ENCODE measurements at places on chromosomes 13 and 19.

- no peak overlapping the region for H3K4me3 ChIP-seq
- no peaks in the 10 kb centered on the region for H3K27me3 ChIP-seq
- H3K4me1 ChIP-seq: peaks cover 13% of the 10 kb centered on the region
- no peak overlapping the region for H3K27ac ChIP-seq
- DNase-seq: no peak
- H3K36me3 ChIP-seq: no peaks in the 10 kb centered on the region
Measured at GRCh38 chr13:37651891-37652290, 53.3 kb upstream of the POSTN start.

DNA sequence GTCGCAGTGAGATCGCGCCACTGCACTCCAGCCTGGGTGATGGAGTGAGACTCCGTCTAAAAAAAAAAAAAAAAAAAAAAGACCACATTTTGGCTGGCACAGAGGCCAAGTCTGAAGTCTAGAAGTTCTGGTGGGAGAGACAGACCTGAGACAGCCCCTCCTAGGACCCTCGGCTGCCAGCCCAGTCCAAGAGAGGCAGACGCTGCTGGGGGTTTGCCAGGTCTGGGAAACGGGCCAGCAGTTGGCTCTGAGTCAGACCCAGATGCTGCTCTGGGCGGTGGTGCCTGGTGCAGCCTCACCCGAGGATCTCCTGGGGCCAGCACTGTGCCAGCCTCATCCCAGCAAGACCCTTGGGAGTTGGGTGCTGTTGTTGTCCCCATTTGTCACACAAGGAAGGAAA is 5.8 kb downstream of the FCHO1 start:
- H3K36me3 ChIP-seq: no peaks in the 10 kb centered on the region
- H3K4me1 ChIP-seq: no peaks in the 10 kb centered on the region
- H3K4me3 ChIP-seq: no peak overlapping the region

DNA sequence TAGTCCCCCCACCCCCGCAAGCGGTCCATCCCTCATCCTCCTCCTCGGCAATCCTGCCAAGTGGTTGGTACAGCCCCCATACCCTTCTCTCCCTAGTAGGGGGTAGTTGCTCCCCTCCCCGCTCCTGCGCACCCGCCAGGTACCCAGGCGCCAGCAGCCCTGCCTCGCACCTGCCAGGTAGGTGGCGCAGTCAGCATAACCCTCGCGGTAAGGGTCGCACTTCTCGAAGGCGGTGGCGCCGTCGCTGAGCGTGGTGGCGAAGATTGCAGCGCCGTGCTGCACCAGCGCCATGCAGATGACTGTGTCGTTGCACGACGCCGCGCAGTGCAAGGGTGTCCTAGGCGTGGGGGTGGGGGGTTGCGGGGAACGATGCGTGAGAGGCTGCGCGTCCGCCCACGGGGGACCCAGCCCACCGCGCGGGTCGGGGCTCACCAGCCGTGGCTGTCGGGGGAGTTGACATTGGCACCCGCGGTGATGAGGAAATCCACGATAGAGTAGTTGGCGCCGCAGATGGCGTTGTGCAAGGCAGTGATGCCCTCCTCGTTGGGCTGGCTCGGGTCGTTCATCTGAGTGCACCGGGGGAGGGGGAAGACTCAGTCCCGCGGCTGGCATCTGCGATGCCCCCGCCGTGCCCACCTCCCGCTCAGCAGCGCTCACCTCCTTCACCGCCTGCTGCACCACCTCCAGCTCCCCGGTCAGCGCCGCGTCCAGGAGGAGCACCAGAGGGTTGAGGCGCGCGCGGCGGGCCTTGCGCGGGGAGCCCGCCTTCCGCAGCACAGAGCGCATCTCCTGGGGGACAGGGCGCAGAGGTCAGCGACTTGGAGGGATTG is 15.2 kb upstream of the ERCC2 start:
- H3K4me3 ChIP-seq: no peak overlapping the region
- peaks cover 11% of the 10 kb centered on the region for H3K27me3 ChIP-seq
- H3K4me1 ChIP-seq: no peaks in the 10 kb centered on the region
- no peak for DNase-seq

DNA sequence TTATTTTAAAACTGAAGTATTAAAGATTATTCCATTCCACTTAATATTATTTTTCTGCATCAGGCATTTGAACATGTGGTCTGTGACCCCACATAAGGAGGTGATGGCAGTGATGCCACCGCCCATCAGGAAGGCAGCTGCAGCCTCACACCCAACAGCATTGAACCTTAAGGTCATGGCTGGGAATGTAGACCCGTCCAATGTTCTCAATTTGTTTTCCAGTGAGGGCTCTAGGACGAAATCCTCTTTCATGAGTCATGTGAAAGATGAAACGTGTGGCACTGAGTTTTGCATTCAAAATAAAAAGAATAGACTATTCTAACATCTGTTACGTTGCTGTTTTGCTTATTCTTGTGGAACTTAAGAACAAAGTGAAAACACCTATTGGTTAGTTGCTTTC is 74.5 kb upstream of the ANKRD10 start:
- no peaks in the 10 kb centered on the region for H3K4me1 ChIP-seq
- H3K27ac ChIP-seq: no peak overlapping the region

DNA sequence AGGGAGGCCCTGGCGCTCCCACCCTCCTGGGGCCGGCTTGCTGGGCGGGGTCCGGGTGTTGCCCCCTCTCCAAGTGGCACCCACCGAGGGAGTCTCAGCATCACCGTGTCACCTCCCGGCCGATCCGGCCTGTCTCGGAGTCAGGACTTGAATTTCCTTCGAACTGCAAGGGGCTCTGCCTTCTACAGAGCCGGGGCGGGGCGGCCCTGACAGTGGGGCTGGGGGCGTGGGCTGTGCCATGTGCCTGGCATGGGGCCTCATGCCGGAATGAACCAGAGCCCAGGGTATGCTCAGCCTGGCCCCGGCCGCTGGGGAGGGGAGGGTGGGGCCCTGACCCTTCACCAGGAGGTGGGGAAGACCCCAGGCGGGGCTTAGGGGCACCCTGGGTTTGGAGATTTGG is 47.0 kb upstream of the TCF3 start:
- no peak overlapping the region for H3K27ac ChIP-seq
- H3K27me3 ChIP-seq: peaks cover 49% of the 10 kb centered on the region
- H3K36me3 ChIP-seq: no peaks in the 10 kb centered on the region
- H3K4me1 ChIP-seq: no peaks in the 10 kb centered on the region
- DNase-seq: no peak
- H3K4me3 ChIP-seq: no peak overlapping the region

GRCh38 chr19:50716178-50717025 is 3.2 kb downstream of the SHANK1 start:
- no peak overlapping the region for H3K27ac ChIP-seq
- peaks cover 11% of the 10 kb centered on the region for H3K4me1 ChIP-seq
- no peak for DNase-seq
- peaks cover 76% of the 10 kb centered on the region for H3K27me3 ChIP-seq

- no peak for DNase-seq
- no peaks in the 10 kb centered on the region for H3K4me1 ChIP-seq
- H3K27me3 ChIP-seq: no peaks in the 10 kb centered on the region
- no peak overlapping the region for H3K4me3 ChIP-seq
- no peak overlapping the region for H3K27ac ChIP-seq
- peaks cover 1% of the 10 kb centered on the region for H3K36me3 ChIP-seq
Measured at GRCh38 chr13:103607995-103608394, 541.8 kb upstream of the SLC10A2 start.

DNA sequence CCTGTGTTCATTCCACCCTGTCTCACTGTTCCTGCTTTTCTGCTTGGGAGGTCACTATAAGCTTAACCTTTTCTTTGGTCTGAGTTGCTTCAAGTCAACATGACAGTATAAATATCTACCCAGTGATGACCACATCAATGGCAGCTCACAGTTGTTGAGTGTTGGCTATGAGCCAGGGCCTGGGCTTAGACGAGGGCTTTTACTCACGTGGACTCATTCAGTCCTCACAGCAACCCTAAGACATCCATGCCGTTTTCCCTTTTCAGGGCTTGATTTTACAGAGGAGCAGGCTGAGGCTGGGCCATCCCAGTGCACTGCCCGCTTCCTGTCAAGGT is 10.2 kb upstream of the CCDC97 start:
- no peak overlapping the region for H3K4me3 ChIP-seq
- peak overlapping the region; percentile 4 for H3K27ac ChIP-seq
- H3K4me1 ChIP-seq: no peaks in the 10 kb centered on the region
- no peaks in the 10 kb centered on the region for H3K27me3 ChIP-seq
- DNase-seq: no peak
- peaks cover 48% of the 10 kb centered on the region for H3K36me3 ChIP-seq

GRCh38 chr13:26971990-26972887 is 199.4 kb downstream of the USP12 start:
- peaks cover 14% of the 10 kb centered on the region for H3K4me1 ChIP-seq
- H3K27me3 ChIP-seq: peaks cover 24% of the 10 kb centered on the region
- H3K27ac ChIP-seq: no peak overlapping the region
- H3K4me3 ChIP-seq: no peak overlapping the region
- DNase-seq: no peak

GRCh38 chr13:49533591-49534269 is 38.0 kb downstream of the PHF11 start:
- DNase-seq: no peak
- H3K27me3 ChIP-seq: no peaks in the 10 kb centered on the region
- peaks cover 32% of the 10 kb centered on the region for H3K36me3 ChIP-seq
- no peak overlapping the region for H3K27ac ChIP-seq
- no peak overlapping the region for H3K4me3 ChIP-seq

DNA sequence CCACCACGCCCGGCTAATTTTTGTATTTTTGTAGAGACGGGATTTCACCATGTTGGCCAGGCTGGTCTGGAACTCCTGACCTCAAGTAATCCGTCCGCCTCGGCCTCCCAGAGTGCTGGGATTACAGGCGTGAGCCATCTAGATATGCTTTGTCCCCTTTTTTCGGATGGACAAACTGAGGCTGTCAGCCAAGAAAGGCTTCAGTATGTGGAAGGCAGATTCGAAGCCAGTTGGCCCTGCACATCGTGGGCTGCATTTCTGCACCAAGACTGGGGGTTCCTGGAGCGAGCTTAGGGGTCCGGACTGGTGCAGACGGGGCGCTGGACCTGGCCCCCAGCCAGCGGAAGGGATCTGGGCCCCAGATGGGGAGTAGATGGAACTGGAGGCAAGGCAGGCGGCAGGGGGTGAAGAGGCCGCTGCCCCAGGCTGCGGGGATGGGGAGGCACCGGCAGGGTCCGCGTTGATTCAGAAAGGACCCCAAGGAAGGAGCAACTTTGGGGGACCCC is 9.7 kb upstream of the JUND start:
- DNase-seq: no peak
- H3K36me3 ChIP-seq: no peaks in the 10 kb centered on the region
- peaks cover 57% of the 10 kb centered on the region for H3K4me1 ChIP-seq
- no peaks in the 10 kb centered on the region for H3K27me3 ChIP-seq

- no peaks in the 10 kb centered on the region for H3K27me3 ChIP-seq
- DNase-seq: no peak
- peaks cover 4% of the 10 kb centered on the region for H3K4me1 ChIP-seq
- H3K36me3 ChIP-seq: peaks cover 16% of the 10 kb centered on the region
- H3K27ac ChIP-seq: no peak overlapping the region
Measured at GRCh38 chr13:36251017-36251416, 36.7 kb upstream of the SOHLH2 start.

All from mesothelial cell of epicardium (in vitro differentiated cells).